Neuronal stem cell (in vitro differentiated cells): ENCODE measurements at places on chromosomes 16 and 17.

DNA sequence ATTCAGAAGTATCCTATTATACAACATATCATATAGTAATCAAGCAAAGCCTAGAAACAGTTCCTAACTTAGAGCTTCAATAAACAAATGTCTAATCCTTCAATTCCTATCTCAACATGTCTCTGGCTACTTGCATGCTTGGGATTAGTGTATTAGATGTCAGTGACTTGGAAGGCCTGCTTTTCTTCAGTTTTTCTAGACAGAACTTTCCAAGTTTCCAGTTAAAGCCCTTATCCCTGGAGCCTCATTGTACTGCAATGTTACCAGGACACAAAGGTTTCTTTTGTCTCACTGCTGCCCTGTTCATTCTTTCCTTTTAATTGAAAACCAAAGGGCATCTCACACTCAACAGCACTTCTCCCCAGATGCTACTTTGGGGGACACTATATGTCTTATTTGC, 16.5 kb downstream of the PSME3IP1 start:
- peak; percentile 53 for DNase-seq

DNA sequence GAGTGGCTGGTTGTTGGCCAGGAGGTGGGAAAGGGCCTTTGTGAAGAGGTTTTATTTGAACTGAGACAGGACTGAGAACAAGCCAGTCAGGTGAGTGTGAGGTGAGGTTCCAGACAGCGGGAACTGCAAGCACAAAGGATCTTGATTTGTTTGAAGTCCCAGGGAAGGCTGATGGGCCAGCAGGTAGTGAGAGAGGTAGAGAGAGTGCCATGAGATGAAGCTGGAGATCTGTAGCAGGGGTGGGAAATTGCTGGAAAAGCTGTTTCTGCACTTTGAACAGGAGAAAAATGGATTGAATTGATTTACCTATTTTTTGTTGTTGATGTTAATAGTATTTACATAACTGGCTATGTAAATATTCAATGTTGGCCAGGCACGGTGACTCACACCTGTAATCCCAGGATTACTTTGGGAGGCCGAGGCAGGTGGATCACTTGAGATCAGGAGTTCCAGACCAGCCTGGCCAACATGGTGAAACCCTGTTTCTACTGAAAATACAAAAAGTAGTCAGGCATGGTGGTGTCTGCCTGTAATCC, 7.7 kb upstream of the DCTPP1 start:
- DNase-seq, result no peak

GRCh38 chr16:65121870-65122723, at the start of gene CDH11:
CDH11 (minus strand) TSS chr16:65122063; CDS start chr16:65004869, 117,194 bp downstream.
- peak; percentile 88 for DNase-seq

DNA sequence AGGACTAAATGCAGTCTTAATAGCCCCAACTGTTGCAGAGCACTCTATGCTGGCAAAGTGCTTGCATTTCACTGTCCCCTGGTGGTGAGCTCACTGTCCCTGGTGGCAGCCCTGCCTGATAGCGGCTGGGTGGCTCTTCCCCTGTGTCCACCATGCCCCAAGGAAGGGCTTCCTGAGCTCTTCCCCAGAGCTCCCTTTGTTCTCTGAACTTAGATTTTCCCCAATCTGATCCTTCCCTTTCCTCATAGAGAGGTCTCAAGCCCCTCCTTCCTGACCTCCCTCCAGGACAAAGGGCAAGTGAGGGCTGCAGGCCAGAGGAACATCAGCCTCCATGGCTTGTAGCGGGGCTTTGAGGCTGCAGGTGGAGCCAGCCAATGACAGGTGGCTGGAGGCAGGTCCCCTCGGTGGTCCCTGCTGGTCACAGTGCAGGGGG, 17.0 kb downstream of the BEAN1 start:
- no peak for DNase-seq

DNA sequence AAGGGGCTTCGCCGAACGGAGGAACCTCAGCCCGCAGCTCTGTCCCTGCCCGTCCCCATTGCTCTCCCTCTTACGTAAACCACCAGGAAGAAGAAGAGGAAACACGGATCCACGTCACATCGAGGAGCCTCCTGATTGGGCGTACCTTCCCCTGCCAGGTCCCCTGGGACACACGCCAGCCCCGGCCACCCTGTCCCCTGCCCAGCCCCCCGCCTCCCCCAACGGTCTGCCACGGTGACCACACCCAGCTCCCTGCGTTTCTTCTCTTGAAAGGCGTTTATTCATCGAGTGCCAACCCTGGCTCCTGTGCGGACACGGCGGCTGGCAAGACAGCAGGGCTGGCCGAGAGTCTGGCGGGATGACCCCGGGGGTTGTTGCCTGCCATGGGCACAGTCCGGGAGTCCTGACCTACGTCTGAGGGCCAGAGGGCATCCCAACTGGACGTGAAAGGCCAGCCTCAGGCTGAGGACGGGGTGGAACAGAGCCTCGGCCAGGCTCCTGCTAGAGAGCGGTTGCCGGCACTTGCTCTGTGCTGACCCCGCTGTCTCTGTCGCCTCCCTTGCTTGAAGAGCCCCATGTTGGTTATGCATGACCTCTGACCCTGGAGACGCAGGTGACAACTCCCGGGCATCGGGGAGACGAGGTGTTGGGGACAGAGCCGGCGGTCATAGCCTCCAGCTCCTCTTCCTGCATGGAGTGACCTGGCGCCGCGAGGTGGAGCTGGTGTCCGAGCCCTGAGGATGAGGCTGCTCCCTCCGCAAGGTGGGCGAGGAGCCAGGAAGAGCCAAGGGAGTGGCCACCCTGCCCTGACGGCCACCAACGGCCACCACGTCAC, 40.5 kb upstream of the ACSF3 start:
- DNase-seq, result no peak

- peak; percentile 87 for DNase-seq
These were observed at the start of gene ZNF629 for GRCh38 chr16:30786936-30787612. ZNF629 (minus strand) TSS chr16:30787205; CDS start chr16:30784482, 2,723 bp downstream.

GRCh38 chr16:82329504-82330192, 159.6 kb upstream of the MPHOSPH6 start:
- no peak for DNase-seq

DNA sequence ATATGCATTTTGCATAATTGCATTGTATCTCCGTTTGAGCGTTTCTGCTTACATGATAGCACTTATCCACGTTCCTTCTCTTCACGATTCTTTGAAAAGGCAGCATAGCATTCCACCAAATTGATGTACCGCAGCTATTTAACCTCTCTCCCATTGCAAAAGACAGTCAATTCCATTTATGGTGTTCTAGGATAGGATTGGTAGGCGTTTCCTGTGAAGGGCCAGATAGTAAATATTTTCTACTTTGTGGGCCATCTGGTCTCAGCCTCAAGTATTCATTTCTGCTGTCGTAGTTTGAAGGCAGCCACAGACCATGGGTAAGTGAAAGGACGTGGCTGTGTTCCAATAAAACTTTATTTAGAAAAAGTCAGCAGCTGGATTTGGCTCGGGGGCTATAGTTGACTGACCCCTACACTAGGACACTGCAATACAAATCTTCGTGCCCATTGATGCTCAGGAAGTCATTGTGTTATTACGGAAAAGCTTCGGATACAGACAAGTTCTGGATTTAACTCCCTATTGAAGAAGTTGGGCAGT, 10.1 kb downstream of the SNX29 start:
- DNase-seq, result no peak

DNA sequence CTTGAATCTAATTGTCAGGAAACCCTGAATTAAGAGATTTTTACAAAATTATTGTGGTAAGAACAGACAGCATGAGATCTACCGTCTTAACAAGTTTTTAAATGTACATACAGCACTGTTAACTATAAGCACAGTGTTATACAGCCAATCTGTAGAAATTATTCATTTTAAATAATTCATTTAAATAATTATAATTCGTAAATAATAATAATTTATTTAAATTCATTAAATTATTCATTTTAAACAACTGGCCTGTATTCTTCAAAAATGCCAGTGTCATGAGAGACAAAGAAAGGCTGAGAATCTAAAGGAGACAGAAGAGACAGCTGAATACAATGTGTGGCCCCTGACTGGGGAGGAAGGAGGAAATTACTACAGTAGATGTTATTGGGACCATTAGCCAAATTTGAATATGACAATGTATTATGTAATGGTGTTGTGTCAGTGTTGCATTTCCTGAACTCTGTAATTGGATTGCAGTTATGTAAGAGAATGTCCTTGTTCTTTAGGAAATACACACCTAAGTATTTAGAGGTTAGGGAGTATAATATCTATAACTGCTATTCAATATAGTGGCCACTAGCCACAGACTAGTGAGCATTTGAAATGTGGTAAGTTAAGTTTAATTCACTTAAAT, 2.3 kb downstream of the RSAD1 start:
- DNase-seq, result no peak

DNA sequence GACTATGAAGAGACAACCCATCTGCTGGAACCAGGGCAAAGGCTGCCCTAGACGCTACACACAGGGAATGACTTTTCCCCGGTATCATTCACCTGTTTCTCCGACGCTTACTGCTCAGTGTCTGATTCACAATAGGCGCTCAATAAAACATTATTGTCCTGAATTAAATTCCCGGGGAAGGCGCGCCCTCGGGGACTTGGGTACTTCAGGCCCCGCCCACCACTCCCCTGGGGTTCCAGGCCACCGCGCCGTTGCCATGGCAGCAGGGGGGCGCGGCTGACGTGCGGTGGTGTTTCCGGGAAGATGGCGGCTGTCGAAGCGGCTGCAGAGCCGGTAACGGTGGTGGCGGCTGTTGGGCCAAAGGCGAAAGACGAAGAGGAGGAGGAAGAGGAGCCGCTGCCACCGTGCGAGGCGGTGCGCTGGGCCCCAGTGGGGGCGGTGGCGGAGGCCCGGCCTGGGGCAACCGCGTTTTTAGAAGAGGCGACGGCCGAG, at the start of gene RUNDC1:
Gene RUNDC1, plus strand, starts transcription at position 292 of the 492 bp plus-strand sequence. Its CDS starts 12 bp downstream, at position 304.
- peak; percentile 91 for DNase-seq

DNA sequence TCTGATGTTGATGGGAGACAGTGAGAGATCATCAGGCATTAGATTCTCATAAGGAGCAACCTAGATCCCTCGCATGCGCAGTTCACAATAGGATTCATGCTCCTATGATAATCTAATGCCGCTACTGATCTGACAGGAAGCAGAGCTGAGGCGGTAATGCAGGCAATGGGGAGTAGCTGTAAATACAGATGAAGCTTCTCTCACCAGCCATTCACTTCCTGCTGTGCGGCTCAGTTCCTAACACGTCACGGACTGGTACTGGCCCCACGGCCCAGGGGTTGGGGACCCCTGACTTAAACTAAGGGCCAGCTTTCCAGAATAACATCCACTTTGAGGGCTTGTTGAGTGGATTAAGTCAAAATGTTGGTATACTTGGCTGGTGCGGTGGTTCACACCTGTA, 2.6 kb upstream of the TMEM219 start:
- no peak for DNase-seq

GRCh38 chr16:28835864-28836760, 10.0 kb downstream of the TUFM start:
- DNase-seq, result no peak

- DNase-seq, result no peak
These were observed 44.2 kb upstream of the SOX9 start for GRCh38 chr17:72076678-72077030.

- no peak for DNase-seq
These were observed 84.6 kb upstream of the GRIN2A start for GRCh38 chr16:10266809-10267208.

DNA sequence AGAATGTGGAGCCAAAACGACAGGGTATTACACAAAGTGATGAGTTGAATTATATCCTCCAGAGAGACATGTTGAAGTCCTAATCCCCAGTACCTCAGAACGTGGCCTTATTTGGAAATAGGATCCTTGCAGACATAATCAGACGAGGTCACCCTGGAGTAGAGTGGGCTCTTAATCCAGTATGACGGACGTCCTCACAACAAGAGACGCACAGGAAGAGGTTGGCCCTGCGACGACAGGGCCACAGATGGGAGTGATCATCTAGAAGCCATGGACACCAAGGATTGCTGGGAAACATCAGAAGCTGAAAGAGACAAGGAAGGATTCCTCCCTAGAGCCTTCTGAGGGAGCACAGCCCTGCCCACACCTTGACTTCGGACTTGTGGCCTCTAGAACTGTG, 142.4 kb upstream of the AXIN2 start:
- no peak for DNase-seq

GRCh38 chr17:35073183-35073790, 9.8 kb upstream of the RFFL start:
- DNase-seq, result no peak

GRCh38 chr16:88367560-88367959, 15.2 kb upstream of the ZNF469 start:
- no peak for DNase-seq

DNA sequence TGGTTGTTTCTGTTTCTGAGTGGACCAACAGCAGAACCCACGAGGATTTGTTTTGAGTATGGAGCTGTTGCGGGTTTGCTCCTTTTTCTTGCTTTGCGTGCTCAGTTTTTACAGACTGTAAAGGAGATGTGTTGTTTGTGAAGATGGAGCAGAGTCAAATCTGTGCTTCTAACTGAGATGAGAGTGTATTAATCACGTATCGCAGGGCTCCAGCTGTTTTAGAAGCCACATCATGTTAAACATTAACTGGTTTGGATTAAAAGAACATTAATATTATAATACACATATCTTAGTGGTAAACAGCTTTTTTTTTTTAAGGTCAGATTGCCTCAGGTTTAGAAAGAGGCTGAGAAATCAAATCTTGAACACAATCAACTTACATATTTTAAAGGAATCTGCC, 69.4 kb downstream of the YPEL2 start:
- DNase-seq, result no peak

DNA sequence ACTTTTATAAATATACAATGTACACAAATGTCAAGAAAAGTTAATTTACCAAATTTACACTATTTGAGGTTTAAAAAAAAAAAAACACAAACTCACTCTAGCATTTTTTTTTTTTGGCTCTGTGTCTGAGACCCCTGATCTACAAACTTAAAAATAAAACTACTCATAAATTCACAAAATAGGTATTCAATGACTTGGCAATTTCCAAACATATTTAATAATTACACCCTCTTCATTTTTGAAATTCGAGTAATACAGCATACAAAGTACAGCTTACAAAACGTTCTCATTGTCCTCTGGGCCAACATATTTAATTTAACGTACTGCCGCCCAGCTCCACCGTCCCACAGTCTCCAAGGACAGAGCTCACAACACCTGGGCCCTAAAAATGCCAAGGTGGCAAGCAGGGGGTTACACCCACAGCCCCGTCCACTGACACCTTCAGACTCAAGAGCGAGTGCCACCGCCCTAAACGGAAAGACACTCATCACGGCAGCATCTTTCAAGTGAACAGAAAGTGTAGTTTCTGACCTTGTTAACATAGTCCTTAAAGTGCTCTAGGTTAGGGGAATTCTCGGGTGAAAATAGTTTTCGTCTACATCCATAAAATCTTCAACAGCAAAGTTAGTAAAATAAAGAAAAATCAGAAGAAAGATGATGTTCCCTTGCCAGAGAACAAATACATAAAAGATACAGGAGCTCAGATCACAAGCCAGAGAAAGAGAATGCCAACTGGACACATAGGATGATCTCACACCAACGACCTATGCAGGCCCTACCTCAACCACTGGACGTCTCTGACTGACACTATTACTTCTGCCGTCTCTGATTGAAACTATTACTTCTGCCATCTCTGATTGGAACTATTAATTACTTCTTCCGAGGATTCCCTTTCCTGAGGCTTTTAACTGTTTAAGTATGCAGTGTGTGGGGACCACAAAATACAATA, 4.2 kb downstream of the ADCY9 start:
- DNase-seq, result no peak
